ENCODE measurements at places on chromosomes 12 and 14.

- DNase-seq: no peak
Observed at GRCh38 chr14:105471823-105472485, 2.7 kb upstream of the CRIP2 start.

GRCh38 chr12:25959071-25959961 lies 834 bp downstream of the RASSF8 start:
- DNase-seq: no peak

GRCh38 chr14:40944521-40944920 lies 662.2 kb upstream of the LRFN5 start:
- DNase-seq: no peak

- no peak for DNase-seq
Observed at GRCh38 chr12:12121061-12121460, 50.3 kb downstream of the BCL2L14 start.

DNA sequence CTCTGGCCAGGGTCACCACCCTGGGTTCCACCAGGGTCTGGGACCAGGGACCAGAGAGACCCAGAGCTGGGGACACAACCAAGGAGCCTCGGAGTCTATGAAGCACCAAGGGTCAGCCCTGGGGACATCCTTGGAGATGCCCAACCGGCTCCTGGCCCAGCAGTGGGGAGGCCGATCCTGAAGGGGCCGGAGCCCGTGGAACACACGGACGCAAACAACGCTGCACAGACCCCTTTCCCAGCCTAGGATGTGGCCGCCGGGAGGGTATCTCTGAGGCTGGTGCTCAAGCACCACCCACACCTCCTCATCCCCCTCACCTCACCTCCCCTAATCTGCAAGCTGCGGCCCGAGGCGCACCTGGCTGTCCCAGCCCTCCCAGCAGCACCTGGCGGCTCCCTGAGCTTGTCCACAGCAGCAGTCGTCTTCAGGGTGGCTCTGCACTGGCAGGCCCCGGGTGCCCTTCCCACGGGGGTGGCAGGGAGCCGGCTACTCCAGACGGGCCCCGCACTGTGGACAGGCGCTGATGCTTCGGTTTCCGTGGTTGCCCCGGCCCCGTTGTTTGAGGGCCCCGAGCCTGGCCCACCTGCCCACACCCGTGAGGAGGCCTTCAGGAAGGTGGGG lies 146.8 kb upstream of the C14orf180 start:
- DNase-seq: no peak

GRCh38 chr12:47095446-47096236 lies 15.9 kb upstream of the AMIGO2 start:
- no peak for DNase-seq

GRCh38 chr12:17139931-17140330 lies 534.0 kb upstream of the LMO3 start:
- DNase-seq: no peak

DNA sequence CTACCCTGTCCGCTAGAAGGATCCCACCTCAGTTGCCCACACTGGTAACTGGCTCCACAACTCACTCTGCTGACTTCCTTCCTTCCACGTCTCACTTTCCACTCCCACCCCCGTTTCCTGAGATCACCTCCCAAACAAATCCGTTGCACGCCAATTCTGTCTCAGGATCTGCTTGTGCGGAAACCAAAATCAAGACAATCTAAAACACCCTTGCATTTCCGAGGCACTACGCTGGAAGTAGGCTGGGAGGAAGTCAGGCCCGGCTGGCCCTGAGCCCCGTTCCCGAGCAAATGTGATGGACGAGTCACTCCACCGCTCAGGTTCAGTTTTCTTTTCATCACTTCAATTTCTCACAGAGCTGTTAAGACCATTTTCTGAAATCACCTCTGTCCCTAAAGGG lies 23.1 kb downstream of the ABCB9 start:
- no peak for DNase-seq

GRCh38 chr12:121289962-121290361 lies 6.5 kb downstream of the CAMKK2 start:
- no peak for DNase-seq
